ENCODE measurements at places on chromosomes 5 and 9.

- DNase-seq = no peak
Measured at GRCh38 chr5:147432323-147432722, 77.5 kb downstream of the DPYSL3 start.

DNA sequence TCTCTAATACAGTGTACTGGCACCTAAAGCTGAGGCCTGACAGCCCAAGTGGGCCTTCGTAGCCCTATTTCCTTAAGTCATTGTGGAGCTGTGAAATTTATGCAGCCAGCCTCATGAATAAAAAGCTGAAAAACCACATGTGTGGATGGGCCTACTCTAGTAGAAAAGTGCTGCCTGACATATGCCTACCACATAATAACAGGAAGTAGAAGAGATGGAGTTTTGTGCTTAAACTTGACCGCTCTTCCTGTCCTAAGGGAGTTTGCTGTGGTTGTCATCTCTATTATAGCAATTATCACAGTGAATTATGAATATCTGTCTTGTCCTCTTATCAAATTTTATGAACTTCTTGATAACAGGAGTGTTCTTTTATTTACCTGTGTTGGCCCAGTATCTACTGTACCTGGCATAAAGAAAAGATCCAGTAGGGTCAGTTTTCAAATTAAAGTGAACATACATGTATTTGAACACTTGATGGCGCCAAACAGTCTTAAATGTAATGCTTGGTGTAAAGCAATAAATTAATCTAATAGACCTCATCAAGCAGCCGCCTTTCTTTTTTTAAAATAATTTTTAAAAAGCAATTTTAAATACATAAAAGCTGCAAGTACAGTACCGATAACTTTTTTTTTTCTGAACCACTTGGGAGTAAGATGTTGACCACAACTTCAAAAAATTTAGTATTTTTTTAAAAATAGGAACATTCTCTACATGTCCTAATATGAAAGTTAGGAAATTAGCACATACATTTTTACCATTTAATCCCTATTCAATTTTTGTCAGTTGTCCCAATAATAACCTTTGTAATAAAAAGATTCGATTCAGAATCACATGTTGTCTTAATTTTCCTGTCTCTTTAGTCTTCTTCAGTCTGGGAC, 51.0 kb downstream of the FKTN start:
- no peak for DNase-seq

DNA sequence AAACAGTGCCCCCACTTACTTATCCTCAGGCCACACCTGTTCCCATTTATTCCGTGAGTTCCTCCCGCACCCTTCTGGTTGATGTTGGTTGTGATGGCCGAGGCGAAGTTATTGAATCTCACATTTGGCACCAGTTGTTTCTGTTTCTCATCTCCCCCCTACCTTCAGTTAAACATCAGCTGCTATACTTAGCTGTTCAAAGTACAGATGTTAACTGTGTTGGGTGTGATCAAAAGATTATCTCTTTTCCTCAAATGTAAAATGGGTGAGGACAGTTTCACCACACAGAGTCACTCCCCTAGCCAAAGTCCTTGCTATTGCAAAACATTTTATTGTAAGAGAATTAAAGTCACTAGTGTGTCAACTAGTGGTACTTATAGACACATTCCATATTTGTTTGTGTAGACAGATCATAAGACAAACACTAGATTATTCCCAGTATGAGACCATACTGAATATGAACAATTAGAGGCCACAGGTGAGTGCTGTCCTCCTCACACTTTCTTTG, 43.2 kb upstream of the PRSS3 start:
- no peak for DNase-seq

DNA sequence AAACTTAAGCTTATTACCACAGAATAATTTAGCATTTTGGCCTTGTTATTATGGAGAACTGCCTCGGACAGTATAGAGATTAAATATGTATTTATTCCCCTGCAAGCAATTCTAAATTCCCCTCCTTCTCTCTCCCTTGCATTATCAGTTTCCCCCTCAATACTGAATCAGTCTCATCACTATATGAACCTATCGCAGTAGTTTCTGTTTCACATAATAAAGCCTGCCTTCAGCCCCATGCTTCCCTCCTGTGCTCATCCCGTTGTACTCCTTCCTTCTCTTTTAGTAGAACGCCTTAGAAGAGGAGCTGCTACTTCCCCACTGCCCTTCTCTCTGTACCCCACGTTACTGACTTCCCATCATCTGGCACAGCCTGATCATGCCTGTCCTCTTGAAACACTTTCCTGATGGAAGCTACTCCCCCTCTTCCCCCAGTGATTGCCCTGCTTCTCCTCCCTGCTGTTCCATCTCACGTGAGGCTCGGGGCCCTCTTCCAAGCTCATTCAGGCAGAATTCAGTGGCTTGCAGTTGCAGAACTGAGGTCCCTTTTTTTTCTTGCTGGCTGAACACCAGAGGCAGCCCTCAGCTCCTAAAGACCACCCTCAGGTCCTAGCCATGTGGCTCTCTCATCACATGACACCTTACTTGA, 93.4 kb downstream of the PPIC start:
- no peak for DNase-seq

DNA sequence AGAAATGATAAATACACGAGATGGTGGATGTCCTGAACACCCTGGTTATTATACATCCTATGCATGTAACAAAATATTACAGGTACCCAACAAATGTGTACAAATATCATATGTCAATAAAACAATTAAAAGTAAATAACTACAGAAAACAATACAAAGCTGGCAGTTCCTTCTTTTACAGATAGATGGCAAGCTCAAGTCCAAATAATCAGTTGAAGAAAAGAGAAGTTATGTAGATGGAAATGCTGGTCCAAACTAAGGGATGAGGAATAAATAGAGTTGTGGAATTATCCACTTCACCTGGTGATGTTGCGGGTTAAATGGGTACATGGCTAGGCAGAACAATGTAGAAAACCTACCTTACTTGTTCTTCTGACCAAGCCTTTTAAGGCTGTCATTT, 79.4 kb downstream of the PALM2AKAP2 start:
- no peak for DNase-seq

- no peak for DNase-seq
Measured at GRCh38 chr5:159669559-159669958, 246.7 kb upstream of the ADRA1B start.

- no peak for DNase-seq
Measured at GRCh38 chr5:96220610-96221390, 212.2 kb downstream of the PCSK1 start.

- DNase-seq = no peak
Measured at GRCh38 chr9:1273859-1274258, 223.7 kb downstream of the DMRT2 start.

DNA sequence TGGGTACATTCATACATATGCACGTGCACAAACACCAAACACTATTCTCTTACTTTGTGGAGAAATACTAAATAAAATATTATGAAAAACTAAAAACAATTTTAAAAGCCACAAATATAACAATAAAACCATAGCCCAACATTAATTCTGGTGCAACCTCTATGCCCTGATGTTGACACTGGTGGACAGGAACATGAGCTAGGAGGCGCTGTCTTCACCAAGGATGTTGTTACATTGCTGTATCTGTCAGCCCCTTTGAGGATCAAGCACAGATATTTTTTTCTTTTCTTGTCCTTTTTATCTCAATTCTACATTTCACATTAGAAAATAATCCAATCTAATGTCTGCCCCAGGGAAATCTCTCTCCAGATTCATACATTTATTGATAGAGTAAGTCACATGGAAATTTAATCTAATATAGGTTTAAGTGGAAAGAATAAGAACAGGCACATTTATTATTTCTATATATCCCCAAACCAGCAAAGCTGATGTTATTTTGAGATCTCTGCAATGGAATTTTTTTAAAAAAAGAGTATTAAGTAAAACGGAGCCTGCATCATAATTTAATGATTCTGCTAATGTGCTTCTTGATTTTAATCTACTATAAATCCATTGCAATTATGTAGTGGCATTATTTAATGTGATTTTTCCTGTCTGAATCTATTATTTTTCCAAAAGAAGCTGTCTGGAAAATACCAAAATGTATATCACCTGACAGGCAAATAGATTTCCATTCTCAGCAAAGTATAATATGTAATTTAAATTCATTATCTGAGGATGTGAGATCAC, 716.5 kb downstream of the MTRR start:
- DNase-seq = no peak

- DNase-seq = no peak
Measured at GRCh38 chr9:124468061-124468740, 17.9 kb downstream of the ADGRD2 start.

- DNase-seq = peak; percentile 55
Measured at GRCh38 chr9:35570709-35571504, 34.2 kb upstream of the TESK1 start.

DNA sequence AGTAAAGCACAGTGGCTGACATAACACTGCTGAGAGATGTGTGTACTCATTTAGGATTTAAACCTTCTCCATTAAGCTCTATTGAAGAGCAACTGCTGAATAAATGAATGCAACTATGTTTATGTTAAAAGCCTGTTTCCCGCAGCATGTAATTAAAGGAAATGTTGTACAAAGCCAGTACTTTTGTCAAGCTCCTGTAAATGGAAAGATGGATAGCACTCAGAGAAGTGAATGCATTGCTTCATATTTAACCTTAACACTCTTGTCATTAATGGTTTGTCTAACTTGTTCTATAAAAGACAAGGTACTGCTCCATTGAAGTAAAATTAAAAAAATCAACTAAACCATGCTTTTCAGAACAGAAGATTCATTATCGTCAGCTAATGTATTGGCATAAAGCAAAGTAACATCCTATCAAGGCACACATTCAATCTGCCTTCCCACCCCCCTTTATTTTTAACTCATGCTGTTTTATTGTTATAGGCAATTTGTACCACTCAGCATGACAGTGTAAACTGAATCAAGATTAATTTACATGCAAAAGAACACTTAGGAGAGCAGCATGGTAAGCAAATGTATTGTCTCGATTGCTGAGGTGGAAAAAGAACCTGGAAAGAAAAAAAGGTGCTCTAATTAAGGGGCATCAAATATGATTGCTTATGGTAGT, 240.9 kb upstream of the TBCA start:
- DNase-seq = no peak

DNA sequence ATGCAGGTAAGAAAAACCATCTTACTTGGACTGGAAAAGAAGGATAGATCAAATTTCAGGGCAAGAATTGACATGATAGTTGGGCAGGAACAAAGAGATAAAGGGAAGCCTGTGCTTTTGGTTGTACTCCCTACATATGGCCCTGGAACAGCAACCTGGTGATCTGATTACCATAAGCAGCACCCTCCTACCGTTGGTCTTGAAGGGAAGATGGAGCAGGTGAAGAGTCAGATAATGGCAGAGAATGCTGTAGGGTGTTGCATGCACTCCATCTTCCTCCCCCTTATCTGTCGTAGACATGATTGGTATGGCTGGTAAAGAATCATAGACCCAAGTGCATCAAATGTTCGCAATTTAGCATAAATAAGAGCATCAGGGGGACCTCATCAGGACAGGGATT, 4.7 kb downstream of the IRGM start:
- no peak for DNase-seq

Data from stimulated activated CD4-positive, alpha-beta T cell treated with anti-CD3 and anti-CD28 coated beads, Interleukin-2, amount 100 ng/mL, for 24 hours (primary cell).